ENCODE measurements at places on chromosomes 3 and 15. TPM values are rescaled to one million over a fixed set of nuclear protein-coding genes. Genes with fewer than 3 reads are reported as not detected.

Gene MST1R
- total RNA-seq: 0.35 TPM

Gene HTR3E
- total RNA-seq: not detected

Gene DNAJB11
- 63.9 TPM for total RNA-seq

Gene TMPRSS7
- not detected for total RNA-seq
